ENCODE measurements at places on chromosomes 1 and 21.

DNA sequence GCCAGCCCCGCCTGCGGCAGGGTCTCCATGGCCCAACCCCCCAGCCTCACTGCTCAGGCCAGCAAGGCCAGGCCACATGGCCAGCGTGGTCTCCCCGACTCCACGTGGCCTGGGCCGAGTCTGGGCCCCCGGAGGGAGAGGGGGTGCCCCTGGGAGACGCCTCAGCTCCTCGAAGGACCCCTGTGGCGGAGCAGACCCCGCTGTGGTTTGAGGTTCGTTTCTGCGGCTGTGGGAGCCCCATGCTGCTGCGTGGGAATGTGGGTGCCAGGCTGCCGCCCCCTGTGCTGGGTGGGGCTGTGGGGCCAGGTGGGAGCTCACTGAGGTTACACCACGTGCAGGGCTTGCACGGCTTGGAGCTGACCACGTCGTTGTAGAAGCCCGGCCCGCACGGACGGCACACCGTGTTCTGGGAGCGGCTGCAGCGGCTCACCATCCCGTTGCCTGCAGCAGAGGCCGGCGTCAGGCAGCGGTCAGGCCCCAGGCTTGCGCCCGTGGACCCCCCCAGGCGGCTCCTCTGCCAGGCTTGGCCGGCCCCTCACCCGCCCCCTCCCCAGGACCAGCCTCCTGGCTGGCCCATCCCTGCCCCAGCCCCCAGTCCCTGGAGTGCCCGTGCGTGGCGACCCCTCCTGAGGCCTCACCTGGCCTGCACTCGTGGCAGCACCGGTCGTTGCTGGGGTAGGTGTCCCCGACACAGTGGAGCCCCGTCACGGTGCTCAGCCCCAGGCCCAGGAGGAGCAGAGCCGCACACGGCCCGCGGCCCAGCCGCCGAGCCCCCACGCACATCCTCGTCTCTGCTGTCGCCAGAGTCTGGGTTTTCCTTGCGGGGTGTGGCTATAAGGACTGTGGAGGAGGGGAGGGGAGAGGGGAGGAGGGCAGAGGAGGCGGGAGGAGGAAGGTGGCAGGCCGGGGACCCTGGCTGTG, at the start of gene TNFRSF4:
TSS of gene TNFRSF4 (minus strand) at position 809 of the 921 bp plus-strand sequence. CDS start at position 783, 26 bp downstream.
- DNase-seq: no peak

- peak; percentile 44 for DNase-seq
Observed at GRCh38 chr1:151832318-151832980, 847 bp upstream of the RORC start.

GRCh38 chr1:228219245-228219961, 11.6 kb downstream of the OBSCN start:
- no peak for DNase-seq

DNA sequence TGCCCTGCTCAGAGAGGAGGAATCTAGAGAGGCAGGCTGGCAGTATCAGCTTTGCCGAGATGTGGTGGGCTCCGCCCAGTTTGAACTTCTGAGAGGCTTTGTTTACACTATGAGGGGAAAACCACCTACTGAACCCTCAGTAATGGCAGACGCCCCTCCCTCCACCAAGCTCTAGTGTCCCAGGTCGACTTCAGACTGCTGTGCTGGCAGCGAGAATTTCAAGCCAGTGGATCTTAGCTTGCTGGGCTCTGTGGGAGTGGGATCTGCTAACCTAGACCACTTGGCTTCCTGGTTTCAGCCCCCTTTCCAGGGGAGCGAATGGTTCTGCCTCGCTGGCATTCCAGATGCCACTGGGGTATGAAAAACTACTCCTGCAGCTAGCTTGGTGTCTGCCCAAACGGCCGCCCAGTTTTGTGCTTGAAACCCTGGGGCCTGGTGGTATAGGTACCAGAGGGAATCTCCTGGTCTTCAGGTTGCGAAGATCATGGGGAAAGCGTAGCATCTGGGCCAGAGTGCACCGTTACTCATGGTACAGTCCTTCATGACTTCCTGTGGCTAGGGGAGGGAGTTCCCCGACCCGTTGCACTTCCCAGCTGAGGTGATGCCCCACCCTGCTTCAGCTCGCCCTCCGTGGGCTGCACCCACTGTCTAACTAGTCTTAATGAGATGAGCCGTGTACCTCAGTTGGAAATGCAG, 43.6 kb downstream of the C21orf91 start:
- DNase-seq: no peak

DNA sequence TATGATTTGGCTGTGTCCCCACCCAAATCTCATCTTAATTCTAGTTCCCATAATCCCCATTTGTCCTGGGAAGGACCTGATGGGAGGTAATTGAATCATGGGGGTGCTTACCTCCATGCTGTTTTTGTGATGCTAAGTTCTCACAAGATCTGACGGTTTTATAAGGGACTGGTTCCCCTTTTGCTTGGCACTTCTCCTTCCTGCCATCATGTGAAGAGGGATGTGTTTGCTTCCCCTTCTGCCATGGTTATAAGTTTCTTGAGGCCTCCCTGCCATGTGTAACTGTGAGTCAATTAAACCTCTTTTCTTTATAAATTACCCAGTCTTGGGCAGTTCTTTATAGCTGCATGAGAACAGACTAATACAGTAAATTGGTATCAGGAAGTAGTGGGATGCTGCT, 114.1 kb downstream of the ZNF648 start:
- DNase-seq: no peak

- DNase-seq: no peak
Observed at GRCh38 chr1:30609999-30610345, 113.4 kb downstream of the MATN1 start.

Measured in urothelium cell line (cell line).